ENCODE measurements at places on chromosomes 1 and 21. TPM values are rescaled to one million over a fixed set of nuclear protein-coding genes. Genes with fewer than 3 reads are reported as not detected.

Gene NOS1AP
- total RNA-seq = not detected

Gene LRRC38
- total RNA-seq = not detected

DNA sequence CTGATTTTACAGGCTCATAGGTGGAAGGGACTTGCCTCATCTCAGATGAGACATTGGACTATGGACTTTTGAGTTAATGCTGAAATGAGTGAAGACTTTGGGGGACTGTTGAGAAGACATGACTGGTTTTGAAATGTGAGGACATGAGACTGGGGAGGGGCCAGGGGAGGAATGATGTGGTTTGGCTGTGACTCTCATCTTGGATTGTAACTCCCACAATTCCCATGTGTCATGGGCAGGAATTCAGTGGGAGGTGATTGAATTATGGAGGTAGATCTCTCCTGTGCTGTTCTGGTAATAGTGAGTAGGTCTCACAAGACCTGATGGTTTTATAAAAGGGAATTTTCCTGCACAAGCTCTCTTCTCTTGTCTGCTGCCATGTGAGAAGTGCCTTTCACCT lies 20.8 kb downstream of the SCYL3 start:
- no peak overlapping the region for H3K4me3 ChIP-seq
- H3K27ac ChIP-seq = no peak overlapping the region
- DNase-seq = no peak
- peaks cover 16% of the 10 kb centered on the region for H3K4me1 ChIP-seq

- no peaks in the 10 kb centered on the region for H3K27me3 ChIP-seq
- no peaks in the 10 kb centered on the region for H3K36me3 ChIP-seq
- H3K4me1 ChIP-seq = peaks cover 8% of the 10 kb centered on the region
- peak overlapping the region; percentile 74 for H3K27ac ChIP-seq
These were observed 49.8 kb upstream of the RCC1 start for GRCh38 chr1:28456078-28456477.

Measured in T-helper 17 cell (primary cell).